MCF 10A (cell line): ENCODE measurements at places on chromosomes 16 and 17. TPM values are rescaled to one million over a fixed set of nuclear protein-coding genes. Genes with fewer than 3 reads are reported as not detected.

Gene SSTR5
- not detected in 2 replicates for total RNA-seq

Gene CHST4
- 0.14 TPM in 1 of 2 replicates, not detected in the other for total RNA-seq

Gene MYH10
- 43.0 and 43.4 TPM in 2 replicates for total RNA-seq

Gene HSD17B2
- 0.93 and 2.1 TPM in 2 replicates for total RNA-seq

Gene CACNG1
- not detected in 2 replicates for total RNA-seq

Gene CCL2
- total RNA-seq: 0.59 and 1.0 TPM in 2 replicates

Gene CD300LB
- total RNA-seq: not detected in 2 replicates

Gene FBXL16
- total RNA-seq: 40.5 and 48.2 TPM in 2 replicates

Gene AOC2
- total RNA-seq: 2.6 and 2.9 TPM in 2 replicates

Gene CSH1
- not detected in 2 replicates for total RNA-seq

Gene COQ7
- total RNA-seq: 19.0 and 21.4 TPM in 2 replicates

Gene SLC5A10
- 0.15 and 0.16 TPM in 2 replicates for total RNA-seq

Gene FNDC8
- not detected in 2 replicates for total RNA-seq

Gene VEZF1
- total RNA-seq: 66.8 and 69.1 TPM in 2 replicates
